Keratinocyte (primary cell): ENCODE measurements at places on chromosomes 6 and 20.

GRCh38 chr6:46218457-46218856, 47.7 kb upstream of the ENPP5 start:
- DNase-seq, result no peak

DNA sequence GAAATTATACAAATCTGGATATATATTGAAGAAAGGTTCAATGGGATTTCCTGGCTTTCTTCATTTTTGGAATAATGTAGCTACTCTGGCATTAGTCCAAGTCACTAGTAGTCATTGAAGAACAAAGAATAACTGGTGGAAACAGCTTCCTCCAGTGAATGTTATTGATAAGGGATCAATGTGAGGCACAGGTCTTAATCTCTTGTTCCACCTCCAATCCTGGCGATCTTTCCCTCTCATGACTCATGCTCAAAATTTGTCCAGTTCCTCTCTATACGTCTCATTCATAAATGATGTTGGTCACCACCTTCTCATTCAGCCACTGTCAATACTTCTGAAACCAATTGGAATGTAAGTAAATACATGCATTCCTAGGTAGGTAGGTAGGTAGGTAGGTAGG, 185.0 kb upstream of the BMP2 start:
- DNase-seq, result no peak

DNA sequence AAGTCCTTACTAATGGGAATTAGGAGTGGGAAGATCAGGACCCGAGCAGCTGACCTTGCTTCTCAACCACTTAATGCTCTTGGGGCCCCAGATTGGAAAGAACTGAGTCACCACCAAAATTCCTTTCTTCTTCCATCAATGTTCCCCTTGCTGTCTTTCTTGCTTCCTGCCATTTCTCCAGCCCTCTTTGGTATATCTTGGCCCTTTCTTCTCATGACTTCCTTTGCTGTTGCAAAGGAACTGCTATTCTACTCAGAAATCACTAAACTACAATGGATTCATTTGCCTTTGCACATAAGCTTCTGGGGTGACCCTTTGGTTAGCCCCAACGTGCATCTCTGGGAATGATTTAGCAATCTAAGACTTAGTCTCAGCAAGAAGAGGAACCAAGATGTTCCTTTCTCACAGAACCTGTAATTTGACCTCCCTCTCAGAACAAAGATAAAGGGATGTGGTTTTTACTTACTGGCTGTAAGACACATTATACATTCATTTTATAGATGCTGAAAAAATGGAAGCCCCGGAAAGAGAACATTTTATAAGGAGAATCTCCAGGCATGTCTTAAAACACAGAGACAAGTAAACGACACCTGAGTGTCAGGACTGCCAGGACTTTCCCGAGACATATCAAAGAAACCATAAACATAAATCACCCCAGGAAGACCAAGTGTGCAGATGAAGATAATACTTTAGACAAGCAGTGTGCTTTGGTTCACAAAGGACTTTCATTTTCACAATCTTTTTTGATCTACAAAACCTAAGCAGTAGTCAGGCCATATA, 99.0 kb upstream of the TNFAIP3 start:
- no peak for DNase-seq

GRCh38 chr6:43705996-43706395, 18.4 kb upstream of the MRPS18A start:
- no peak for DNase-seq

- DNase-seq, result no peak
Measured at GRCh38 chr6:29793036-29793356, 34.6 kb upstream of the HLA-G start.

DNA sequence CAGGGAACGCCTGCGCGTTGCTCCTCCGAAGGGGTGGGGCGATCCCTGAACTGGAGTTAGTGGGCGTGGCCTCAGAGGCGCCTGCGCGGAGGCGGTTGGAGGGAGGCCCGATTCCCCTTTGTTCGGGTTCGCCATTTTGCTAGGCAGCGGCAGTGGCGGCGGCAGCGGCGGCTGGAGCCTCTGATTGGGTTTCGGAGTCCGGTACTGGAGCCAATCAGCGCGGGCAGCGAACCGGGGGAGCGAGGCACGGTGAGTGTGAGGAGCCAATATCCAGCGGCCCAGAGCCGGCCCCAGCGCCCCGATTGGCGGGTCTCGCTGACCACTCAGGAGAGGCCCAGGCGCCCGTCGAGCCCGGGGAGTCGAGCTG, at the start of gene NFYA:
TSS of gene NFYA (plus strand) at position 139 of the 367 bp plus-strand sequence. CDS start 6,116 bp downstream, outside the sequence.
- no peak for DNase-seq

GRCh38 chr6:22151892-22152291, 144.9 kb downstream of the PRL start:
- no peak for DNase-seq

DNA sequence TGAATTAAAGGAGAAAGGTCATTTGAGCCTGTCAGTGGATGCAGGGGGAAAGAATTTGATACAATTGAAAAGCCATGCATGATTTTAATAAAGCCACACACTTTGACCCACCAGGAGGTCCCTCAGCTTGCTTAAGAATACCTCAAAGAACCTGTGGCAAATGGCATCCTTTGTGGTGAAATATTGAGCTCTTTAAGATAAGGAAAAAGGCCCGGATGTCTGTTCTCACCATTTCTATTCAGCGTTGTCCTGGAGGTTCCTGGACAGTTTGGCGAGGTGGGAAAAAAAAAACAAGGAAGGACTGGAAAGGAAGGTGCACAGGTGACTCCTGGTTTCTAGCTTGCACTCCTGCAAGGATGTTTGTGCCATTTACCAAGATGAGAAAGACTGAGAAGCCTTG, 91.0 kb downstream of the TOX2 start:
- no peak for DNase-seq
